Heart left ventricle (tissue), 16 donors: ENCODE measurements at places on chromosomes 12 and 14. TPM values are rescaled to one million over a fixed set of nuclear protein-coding genes. Genes with fewer than 3 reads are reported as not detected.

DNA sequence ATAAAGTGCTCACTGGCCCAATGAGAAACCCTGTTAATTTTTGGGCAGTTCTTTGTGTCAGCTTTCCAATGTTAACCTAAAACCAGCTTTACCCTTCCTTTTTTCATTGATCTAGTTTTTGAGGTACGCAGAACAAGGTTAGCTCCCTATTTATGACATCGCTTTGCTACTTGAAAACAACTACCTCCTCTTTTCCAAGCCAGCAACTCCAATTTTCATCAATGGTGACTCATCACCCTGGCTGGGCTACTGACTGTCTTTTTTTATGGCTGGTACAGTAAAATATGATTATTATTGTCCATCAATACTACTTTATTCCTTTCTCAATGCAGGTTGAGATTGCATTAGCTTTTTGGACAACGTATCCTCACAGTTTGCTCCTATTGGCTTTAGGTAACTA, 22.5 kb upstream of the AKAP6 start:
- no peak for DNase-seq

- DNase-seq, result no peak
Observed at GRCh38 chr14:71834284-71835204, 97.7 kb upstream of the RGS6 start.

- DNase-seq, result no peak
Observed at GRCh38 chr12:1297206-1297605, 297.2 kb downstream of the FBXL14 start.

- DNase-seq, result no peak
Observed at GRCh38 chr12:127360580-127360979, 906.4 kb upstream of the TMEM132C start.

DNA sequence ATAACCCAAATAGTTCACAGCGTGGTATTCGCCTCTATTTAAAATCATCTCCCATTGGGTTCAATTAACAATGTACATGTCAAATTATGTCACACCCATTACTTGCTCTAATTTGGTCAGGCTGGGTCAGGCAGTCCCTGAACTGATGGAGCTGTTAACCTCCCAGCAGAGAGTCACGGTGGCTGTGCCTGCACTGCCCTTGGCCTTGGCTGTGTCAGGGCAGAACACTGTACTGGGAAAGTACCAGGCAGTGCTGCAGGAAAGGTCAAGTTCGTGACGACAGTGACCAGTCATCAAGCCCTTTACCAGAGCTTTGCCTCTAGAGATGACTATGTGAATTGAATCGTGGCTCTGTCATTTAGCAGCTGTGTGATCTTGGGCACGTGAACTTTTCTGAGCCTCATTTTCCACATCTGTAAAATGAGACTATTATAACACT, 100.0 kb downstream of the ARF6 start:
- no peak for DNase-seq

DNA sequence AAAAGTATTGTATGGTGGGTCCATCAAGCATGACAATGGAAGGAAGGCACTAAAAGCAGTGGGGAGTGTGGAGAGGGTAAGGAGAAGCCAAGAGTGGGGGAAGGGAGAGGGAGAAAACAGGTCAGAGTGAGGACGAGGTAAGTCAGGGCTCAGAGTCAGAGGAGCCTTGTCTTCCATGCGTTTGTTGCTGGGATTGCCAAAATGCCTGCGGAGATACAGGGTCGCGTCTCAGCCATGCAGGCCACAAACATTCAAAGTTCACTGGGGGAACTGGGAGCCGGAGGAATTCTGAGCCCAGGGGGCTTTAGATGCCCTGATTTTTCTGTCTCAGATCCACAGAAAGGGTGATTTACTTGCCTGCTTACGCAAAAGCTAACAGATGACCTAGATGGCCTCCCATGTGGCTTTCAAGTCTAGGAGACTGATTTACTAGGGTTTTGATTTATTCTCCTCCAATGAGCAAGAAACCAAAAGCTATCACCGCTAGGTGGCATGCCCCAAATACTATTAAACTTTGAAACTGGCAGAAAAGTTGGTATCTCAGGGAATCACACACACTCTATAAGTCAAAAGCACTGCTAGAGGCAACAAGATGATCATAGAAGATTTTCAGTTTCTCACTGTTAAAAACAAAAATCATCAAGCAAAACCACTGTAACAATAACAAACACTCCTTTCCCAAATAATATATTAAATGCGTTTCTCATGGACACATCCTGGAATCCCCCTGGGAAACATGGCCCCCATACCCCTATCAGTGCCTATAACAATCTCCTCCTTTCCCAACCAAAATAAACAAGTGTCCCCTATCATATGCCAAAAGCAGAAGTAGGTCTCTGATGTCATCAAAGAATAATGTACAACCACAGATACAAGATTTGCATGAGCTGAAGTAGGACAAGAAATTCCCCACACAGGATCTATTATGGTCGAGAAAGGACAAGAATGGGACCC, 26.6 kb upstream of the MDM1 start:
- DNase-seq, result no peak

GRCh38 chr12:32151086-32151485, 44.4 kb downstream of the BICD1 start:
- DNase-seq, result no peak

DNA sequence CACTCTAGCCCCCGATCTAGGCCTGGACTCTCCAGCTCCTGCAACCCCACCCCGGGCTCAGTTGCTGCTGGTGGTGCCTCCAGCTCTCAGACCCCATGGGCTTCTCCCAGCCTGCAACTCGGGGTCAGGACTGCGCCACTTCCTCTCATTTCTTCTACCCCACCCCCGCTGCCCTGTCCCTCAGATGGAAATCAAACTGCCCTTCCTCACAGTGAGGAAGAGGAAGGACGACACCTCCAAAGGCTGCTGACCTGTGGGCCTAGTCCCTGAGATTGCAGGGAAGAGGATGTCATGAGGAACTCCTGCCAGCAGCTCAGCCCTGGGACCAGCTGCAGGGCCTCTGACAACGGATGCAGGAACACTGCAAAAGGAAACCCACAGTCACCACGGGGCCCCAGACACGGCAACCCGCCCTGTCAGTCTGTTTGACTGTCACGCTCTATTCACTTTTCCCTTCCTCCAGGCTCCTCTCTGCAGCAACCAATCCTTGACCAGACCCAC, 29.3 kb upstream of the PNMA1 start:
- peak; percentile 72 for DNase-seq

- peak; percentile 91 for DNase-seq
Observed at GRCh38 chr14:102096569-102097188, 9.8 kb upstream of the HSP90AA1 start.

DNA sequence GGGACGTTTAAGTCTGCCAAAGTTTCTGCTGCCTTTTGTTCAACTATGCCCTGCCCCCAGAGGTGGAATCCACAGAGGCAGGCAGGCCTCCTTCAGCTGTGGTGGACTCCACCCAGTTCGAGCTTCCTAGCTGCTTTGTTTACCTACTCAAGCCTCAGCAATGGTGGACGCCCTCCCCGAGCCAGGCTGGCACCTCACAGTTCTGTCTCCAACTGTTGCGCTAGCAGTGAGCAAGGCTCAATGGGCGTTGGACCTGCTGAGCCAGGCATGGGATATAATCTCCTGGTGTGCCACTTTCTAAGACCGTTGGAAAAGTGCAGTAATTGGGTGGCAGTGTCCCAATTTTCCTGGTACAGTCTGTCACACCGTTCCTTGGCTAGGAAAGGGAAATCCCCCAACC, 444.7 kb downstream of the FLRT2 start:
- no peak for DNase-seq

DNA sequence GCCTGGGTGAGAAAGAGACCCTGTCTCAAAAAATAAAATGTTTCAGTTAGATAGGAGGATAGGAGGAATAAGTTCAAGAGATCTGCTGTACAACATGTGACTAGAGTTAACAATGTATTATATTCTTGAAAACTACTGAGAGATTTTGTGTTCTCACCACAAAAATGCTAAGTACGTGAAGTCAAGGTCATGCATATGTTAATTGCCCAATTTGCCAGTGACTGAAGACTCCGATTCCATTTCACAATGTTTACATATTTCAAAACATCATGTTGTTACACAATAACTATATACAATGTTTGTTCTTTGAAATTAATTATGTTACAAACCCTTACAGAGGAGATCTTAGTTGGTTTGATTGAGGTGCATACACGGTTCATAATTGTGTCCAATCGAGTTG, 52.1 kb downstream of the SLC15A4 start:
- no peak for DNase-seq

DNA sequence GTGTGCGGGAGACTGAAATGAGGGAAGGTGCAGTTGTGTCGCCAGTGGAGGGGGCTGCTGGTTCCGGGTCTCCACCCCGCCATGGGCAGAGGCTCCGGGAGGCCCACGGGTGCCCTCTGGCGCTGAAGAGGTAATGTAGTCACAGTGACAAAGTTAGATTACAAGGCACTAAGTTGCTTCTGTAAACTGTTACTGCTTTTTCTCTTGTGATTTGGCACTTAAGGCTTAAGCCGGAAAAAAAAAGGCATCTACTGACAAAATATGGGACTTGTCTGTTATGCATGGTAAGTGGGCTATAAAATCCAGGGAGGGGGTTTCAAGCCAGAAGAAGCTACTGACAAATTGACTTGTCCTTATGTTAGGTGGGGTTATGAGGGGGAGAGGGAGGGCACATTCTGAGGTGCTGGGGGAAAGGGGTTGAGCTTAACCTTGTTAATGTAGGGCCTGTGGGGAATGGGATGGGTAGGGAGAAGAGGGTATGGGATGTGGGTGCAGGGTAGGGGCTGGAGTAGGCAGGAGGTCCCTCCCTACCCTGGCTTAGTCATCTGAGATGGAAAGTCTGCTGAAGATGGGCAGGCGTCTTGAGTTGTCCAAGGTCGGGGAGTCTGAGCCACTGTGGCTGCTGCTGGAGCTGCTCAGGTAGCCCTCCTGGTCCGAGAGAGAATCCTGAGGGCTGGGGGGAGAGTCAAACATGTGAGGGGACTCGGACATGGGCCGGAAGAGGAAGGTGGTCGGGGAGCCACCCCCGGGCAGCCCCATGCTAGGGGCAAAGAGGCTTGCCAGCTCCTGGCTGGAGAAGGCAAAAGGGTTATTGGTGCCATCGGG, 3.7 kb downstream of the ZFP36L1 start:
- peak; percentile 86 for DNase-seq

GRCh38 chr14:91955168-91955567, 7.7 kb upstream of the FBLN5 start:
- no peak for DNase-seq

- DNase-seq, result no peak
Observed at GRCh38 chr12:25557830-25558436, 4.8 kb upstream of the LMNTD1 start.

GRCh38 chr12:63079791-63080502, 71.1 kb downstream of the AVPR1A start:
- no peak for DNase-seq

GRCh38 chr12:14913381-14913781, 25.0 kb downstream of the ERP27 start:
- no peak for DNase-seq

GRCh38 chr12:48105867-48106680, at the start of gene SENP1:
Gene SENP1, minus strand, starts transcription at chr12:48106079. Its CDS starts 4,607 bp downstream, at chr12:48101472.
- DNase-seq, result peak; percentile 91

DNA sequence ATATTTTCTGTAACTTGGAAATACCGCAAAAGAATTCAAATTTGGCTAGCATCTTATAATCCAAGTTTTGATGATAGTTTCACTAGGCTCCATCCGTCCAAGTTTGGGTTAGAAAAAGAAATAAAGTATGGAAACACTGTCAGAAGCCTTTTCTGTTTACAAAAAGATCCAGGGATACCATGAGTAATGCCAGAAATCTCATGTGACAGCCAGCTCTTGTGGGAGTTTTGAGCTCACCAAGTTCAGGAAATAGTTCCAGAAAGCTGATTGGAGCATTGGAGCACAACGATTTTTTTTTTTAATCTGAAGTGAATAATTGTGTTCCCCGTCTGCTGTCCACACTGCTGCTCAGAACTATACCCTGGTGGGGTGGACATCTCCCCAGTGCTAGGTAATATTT, 229.7 kb upstream of the NPAS3 start:
- peak; percentile 32 for DNase-seq

DNA sequence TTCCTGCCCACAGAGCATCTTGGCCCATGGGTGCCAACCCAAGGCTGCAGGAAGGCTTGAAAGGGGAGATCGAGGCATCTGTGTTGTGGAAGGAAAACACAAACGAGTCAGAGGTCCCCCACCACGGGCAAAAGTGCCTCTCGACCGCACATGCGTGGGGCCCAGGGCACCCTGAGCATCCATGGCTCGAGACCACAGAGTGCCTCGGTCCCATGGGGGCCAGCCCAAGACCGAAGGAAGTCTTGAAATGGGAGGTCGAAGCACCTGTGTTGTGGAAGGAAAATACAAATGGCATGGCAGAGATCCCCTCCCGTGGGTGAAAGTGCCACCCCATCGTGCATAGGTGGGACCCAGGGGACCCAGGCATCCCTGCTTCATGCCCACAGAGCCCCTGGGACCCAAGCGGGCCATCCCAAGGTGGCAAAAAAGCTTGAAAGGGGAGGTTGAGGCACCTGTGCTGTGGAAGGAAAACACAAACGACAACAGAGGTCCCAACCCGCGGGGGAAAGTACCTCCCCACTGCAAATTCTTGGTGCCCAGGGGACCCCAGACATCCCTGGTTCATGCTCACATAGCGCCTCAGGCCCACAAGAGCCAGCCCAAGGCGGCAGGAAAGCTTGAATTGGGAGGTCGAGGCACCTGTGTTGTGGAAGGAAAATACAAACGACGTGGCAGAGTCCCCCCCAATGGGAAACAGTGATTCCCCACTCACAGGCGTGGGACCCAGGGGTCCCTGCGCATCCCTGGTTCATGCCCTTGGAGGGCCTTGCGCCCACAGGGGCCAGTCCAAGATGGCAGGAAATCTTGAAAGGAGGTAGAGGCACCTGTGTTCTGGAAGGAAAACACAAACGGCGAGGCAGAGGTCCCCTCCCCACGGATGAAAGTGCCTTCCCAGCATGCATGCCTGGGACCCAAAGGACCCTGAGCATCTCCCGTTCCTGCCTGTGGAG, 373.0 kb downstream of the ALG10 start:
- DNase-seq, result peak; percentile 11

DNA sequence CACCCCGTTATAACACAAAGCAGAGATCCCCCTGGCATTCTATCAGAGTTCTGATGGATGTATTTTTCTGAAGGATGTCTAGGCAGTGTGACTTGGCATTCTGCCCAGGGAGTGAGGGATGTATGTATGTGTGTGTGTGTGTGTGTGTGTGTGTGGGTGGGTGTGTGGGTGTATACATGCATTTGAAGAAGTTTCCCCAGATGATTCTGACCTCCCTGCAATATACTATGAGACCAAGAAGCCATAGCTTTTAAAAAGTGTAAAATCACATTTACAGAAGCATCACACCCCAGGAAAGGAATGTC, 59.7 kb upstream of the NAP1L1 start:
- DNase-seq, result no peak

HOXC9 gene
- not detected for total RNA-seq

KLRD1 gene
- 0.60 TPM for total RNA-seq

ANKS1B gene
- 1.8 TPM for total RNA-seq

HOXC13 gene
- total RNA-seq, result not detected

TAS2R42 gene
- not detected for total RNA-seq

ARID2 gene
- 20.1 TPM for total RNA-seq

PLEK2 gene
- total RNA-seq, result 0.30 TPM

VRTN gene
- total RNA-seq, result not detected

BCL11B gene
- not detected for total RNA-seq

OAS2 gene
- 11.7 TPM for total RNA-seq

SMCO2 gene
- total RNA-seq, result not detected
